AG10803 (cell line): ENCODE measurements at places on chromosomes 13 and 19.

GRCh38 chr13:111530137-111530870, 209.9 kb downstream of the TEX29 start:
- no peak for DNase-seq

DNA sequence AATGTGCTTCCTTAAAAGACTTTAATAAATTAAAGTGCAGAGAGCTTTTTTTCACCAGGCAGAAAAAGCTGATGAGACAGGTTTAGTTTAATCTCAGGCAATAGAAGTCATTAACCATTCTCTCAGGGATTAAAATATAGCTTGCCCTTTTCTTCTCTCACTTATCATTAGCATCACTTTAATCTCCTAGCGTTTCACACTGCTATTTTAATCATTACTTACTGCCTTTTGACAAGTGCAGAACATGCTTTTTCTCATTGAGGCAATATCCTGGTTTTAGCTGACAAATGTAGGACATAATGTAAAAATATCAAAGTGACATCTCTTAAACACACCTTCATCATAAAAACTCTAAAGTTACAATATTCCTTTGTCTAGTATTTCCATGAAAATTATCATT, 94.6 kb downstream of the DACH1 start:
- no peak for DNase-seq

GRCh38 chr19:55650602-55651230, 2.7 kb downstream of the CCDC106 start:
- DNase-seq: no peak

- DNase-seq: peak; percentile 93
Measured at GRCh38 chr13:50731400-50731799, 112.1 kb downstream of the DLEU7 start.
